Activated CD8-positive, alpha-beta T cell treated with anti-CD3 and anti-CD28 coated beads for 36 hours (primary cell): ENCODE measurements at places on chromosomes 2 and 18.
A peak's percentile ranks its signal among the peaks of the same experiment; 100 is the strongest.

DNA sequence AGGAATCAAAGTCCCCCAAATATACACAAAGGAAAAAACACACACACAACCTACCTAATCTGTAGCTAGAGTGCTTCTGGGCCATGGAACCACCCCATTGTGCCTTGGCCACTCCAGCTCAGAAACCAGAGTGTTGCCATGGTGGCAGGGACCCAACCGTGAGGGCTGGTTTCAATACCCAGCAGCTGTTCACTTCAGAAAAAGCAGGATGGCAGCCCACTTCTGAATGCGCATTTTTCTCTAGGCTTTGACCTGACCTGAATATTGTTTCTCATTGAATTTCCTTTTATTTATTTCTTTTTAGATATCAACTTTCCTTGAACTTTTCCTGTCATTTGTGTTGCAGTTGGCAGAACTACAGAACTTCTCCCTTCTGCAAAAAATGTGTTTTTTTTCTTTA, 43.0 kb upstream of the EHBP1 start:
- no peak for DNase-seq
- H3K4me1 ChIP-seq: peaks cover 5% of the 10 kb centered on the region
- H3K27me3 ChIP-seq: no peaks in the 10 kb centered on the region
- no peaks in the 10 kb centered on the region for H3K36me3 ChIP-seq
- H3K4me3 ChIP-seq: no peak overlapping the region

- no peaks in the 10 kb centered on the region for H3K36me3 ChIP-seq
- no peak overlapping the region for H3K4me3 ChIP-seq
- no peak for DNase-seq
- no peak overlapping the region for H3K27ac ChIP-seq
These were observed 63.2 kb downstream of the POLE4 start for GRCh38 chr2:75021672-75022071.

DNA sequence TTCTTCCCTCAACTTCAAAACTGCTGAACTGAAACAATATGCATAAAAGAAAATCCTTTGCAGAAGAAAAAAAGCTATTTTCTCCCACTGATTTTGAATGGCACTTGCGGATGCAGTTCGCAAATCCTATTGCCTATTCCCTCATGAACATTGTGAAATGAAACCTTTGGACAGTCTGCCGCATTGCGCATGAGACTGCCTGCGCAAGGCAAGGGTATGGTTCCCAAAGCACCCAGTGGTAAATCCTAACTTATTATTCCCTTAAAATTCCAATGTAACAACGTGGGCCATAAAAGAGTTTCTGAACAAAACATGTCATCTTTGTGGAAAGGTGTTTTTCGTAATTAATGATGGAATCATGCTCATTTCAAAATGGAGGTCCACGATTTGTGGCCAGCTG, 8.4 kb downstream of the HOXD8 start:
- peaks cover 76% of the 10 kb centered on the region for H3K27me3 ChIP-seq
- no peak overlapping the region for H3K4me3 ChIP-seq
- no peak overlapping the region for H3K27ac ChIP-seq
- peaks cover 5% of the 10 kb centered on the region for H3K36me3 ChIP-seq
- peaks cover 27% of the 10 kb centered on the region for H3K4me1 ChIP-seq

DNA sequence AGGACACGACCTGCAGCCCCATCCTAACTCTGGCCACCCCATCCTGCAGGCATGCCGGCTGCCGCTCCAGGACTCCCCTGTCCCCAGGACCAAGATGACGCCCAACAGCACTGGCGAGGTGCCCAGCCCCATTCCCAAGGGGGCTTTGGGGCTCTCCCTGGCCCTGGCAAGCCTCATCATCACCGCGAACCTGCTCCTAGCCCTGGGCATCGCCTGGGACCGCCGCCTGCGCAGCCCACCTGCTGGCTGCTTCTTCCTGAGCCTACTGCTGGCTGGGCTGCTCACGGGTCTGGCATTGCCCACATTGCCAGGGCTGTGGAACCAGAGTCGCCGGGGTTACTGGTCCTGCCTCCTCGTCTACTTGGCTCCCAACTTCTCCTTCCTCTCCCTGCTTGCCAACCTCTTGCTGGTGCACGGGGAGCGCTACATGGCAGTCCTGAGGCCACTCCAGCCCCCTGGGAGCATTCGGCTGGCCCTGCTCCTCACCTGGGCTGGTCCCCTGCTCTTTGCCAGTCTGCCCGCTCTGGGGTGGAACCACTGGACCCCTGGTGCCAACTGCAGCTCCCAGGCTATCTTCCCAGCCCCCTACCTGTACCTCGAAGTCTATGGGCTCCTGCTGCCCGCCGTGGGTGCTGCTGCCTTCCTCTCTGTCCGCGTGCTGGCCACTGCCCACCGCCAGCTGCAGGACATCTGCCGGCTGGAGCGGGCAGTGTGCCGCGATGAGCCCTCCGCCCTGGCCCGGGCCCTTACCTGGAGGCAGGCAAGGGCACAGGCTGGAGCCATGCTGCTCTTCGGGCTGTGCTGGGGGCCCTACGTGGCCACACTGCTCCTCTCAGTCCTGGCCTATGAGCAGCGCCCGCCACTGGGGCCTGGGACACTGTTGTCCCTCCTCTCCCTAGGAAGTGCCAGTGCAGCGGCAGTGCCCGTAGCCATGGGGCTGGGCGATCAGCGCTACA, 2.1 kb downstream of the GPBAR1 start:
- peaks cover 18% of the 10 kb centered on the region for H3K36me3 ChIP-seq
- DNase-seq: no peak
- no peaks in the 10 kb centered on the region for H3K27me3 ChIP-seq
- no peak overlapping the region for H3K27ac ChIP-seq

DNA sequence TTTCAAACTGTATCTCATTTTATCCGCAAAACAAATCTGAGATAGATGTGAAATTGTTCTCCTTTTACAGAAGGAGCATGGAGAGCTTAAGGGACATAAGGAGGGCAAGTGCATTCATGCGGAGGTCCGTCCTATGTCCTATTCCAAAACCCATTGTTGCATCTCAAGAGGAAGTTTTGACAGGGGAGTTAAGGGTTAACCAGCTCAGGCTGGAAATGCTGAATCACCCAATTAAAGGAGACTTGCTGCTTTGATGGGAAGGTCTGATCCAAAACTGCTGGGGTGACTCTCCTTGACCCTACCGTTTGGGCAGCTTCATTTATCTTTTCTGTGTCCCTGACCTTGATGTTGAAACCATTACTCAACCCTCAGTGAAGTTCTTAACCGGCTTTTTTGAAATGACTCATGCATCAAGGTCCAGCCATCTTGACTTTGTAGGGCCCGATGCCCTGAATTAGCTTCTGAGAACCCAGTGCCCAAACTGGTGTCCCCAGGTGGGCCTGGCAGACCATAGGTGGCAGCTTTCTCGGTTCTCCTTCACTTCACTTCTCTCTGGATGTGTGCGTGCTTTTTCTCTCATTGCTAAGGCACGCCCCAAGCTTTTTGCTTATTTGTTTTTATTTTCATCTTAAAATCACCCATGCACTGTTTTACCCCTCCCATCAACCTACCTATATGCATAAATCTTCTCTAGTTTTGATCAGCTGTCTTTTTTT, 15.9 kb upstream of the TXNDC2 start:
- no peaks in the 10 kb centered on the region for H3K36me3 ChIP-seq
- DNase-seq: no peak
- H3K4me3 ChIP-seq: no peak overlapping the region
- H3K4me1 ChIP-seq: no peaks in the 10 kb centered on the region
- peaks cover 8% of the 10 kb centered on the region for H3K27me3 ChIP-seq

GRCh38 chr2:126657636-126658318, 1.8 kb downstream of the GYPC start:
- peaks cover 60% of the 10 kb centered on the region for H3K4me1 ChIP-seq
- H3K36me3 ChIP-seq: peaks cover 50% of the 10 kb centered on the region
- H3K27ac ChIP-seq: peak overlapping the region; percentile 100
- peak; percentile 90 for DNase-seq
- H3K27me3 ChIP-seq: no peaks in the 10 kb centered on the region
- H3K4me3 ChIP-seq: peak overlapping the region; percentile 97

- H3K4me1 ChIP-seq: peaks cover 76% of the 10 kb centered on the region
- H3K27me3 ChIP-seq: no peaks in the 10 kb centered on the region
- H3K27ac ChIP-seq: peak overlapping the region; percentile 60
These were observed 70.9 kb downstream of the AAK1 start for GRCh38 chr2:69572641-69573040.

DNA sequence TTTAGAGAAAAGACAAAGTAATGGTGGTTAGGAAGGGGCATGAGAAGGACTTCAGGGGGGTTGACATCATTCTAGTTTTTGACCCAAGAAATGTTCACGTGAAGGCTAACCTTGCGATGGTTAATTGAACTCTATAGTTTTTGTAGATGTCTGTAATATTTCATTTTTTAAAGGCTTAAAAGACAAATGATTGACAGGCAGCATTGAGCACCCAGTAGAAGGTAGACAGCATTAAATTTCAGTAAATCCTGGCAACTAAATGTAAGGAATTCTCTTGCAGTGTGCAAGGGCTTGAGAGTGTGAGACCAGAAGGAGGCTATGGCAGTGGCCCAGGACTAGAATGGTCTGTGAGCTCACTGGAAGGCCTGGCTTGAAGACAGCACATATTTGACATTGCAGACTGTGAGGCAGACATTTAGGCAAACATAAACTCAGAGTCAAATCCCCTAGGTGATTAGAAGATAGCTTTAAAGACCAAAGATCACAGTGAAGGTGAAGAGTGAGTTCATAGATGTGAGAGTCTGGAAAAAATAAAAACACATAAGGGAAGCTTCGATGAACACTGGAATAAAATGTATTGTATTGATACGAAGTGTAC, 100.1 kb upstream of the MAP4K4 start:
- no peaks in the 10 kb centered on the region for H3K36me3 ChIP-seq
- no peak for DNase-seq
- H3K4me3 ChIP-seq: no peak overlapping the region
- H3K27me3 ChIP-seq: no peaks in the 10 kb centered on the region

DNA sequence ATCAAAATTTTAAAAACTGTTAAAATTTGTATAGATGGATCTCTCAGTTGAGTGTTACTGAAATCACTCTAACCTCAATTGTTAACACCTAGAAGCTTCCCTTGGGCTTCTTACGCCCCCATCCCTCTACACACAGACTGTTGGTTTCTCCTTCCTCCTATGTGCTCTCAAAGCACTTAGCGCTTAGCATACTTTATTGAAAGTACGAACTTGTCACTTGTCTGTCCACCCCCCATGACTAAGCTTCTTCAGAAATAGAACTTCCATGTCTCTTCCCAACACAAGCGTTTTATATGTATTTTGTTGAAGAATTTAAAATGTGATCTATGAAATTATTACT, 441 bp downstream of the MPHOSPH10 start:
- no peak overlapping the region for H3K4me3 ChIP-seq
- H3K27me3 ChIP-seq: no peaks in the 10 kb centered on the region
- peaks cover 14% of the 10 kb centered on the region for H3K36me3 ChIP-seq
- H3K4me1 ChIP-seq: peaks cover 12% of the 10 kb centered on the region

DNA sequence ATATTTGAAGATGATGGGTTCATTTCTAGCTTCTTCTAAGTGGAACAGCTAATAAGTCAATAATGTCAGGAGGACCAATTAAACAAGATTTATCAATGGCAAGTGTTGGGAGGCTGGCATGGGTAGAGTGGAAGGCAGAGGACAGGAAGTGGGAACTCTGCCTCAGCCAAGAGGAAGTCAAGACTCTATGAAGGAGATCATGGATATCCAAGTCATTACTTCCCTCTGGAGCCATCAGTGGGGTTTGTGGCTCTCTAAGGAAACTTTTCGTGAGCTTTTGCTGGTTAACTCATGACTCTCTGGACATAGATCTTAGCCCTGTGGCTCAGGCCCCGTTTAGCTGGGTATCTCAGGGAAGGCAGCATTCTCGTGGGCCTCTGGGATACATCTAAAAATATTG, 410.4 kb upstream of the ID2 start:
- no peak overlapping the region for H3K27ac ChIP-seq
- H3K4me1 ChIP-seq: no peaks in the 10 kb centered on the region
- H3K4me3 ChIP-seq: no peak overlapping the region
- no peak for DNase-seq

DNA sequence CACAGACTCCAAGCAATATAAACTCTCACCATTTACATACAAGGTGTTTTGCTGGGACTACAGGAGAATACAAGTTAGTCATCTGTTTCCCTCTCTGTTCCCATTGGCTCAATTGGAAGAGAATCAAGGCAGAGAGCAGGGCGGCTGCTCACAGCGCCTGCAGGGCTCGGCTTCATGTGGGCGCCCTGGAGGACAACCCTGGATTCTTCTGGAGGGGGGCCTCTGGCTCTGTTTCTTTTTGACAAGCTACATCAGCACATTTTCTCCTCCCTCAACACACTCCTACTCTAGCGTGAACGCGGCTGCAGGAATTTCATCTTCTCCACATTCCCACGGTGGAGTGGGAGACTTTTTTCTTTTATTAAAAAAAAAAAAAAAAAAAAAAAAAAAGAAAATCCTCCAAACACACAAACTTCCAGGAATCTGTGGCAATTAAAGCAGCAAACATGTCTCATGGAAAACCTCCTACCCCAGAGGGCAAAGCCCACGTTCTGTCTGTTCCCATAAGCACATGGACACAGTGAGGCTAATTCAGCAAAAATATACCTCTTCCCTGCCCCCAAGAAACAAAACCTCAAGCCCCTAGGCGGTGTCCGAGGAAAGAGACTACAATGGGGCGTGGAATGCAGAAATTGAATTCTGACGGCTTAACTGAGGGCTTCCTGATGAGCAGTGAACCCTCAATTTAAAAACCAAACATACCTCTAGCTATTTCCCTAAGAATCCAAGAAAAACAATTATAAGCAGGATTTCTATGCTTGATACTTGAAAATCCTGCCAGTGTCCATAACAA, 50.6 kb downstream of the PARD6G start:
- peaks cover 13% of the 10 kb centered on the region for H3K4me1 ChIP-seq
- DNase-seq: no peak
- no peak overlapping the region for H3K4me3 ChIP-seq
- H3K27ac ChIP-seq: no peak overlapping the region

DNA sequence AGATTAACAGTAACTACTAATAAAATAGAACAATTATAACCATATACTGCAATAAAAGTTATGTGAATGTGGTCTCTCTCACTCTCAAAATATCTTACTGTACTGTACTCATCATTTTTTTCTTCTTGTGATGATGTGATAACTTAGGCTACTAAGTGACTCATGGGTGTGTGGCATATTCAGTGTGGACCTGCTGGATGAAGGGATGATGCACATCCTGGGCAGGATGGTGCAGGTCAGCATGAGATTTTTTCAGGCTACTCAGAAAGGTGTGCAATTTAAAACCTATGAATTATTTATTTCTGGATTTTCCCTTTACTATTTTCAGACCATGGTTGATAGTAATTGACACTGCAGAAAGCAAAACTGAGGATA, 90.7 kb downstream of the NCKAP5 start:
- H3K4me1 ChIP-seq: no peaks in the 10 kb centered on the region
- H3K27ac ChIP-seq: no peak overlapping the region
- no peak for DNase-seq
- H3K27me3 ChIP-seq: no peaks in the 10 kb centered on the region
- no peaks in the 10 kb centered on the region for H3K36me3 ChIP-seq
- no peak overlapping the region for H3K4me3 ChIP-seq

DNA sequence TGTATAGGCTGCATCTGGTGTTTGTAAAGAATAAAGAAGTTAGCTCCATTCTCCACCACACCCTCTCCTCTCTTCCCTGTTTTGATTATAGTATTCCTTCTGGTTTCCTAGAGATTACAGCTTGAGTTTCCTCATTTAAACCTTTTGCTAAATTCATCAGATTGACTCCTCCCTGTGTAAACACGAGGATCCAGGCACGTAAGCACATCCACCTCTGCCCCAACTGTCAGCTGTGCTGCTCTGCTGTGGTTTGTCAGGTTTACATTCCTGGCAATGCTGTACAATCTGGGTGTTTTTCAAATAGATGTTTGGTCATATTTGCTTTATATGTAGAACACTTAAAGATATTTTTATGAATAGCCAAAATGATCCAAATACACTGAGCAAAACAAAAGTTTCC, 302.8 kb downstream of the PTGR3 start:
- DNase-seq: no peak
- H3K27me3 ChIP-seq: no peaks in the 10 kb centered on the region
- H3K36me3 ChIP-seq: peaks cover 4% of the 10 kb centered on the region
- peaks cover 2% of the 10 kb centered on the region for H3K4me1 ChIP-seq
